ENCODE measurements at places on chromosomes 12 and 14. TPM values are rescaled to one million over a fixed set of nuclear protein-coding genes. Genes with fewer than 3 reads are reported as not detected.

Gene GUCY2C
- polyA plus RNA-seq = 0.14 TPM

Gene C12orf50
- 0.18 TPM for polyA plus RNA-seq

DNA sequence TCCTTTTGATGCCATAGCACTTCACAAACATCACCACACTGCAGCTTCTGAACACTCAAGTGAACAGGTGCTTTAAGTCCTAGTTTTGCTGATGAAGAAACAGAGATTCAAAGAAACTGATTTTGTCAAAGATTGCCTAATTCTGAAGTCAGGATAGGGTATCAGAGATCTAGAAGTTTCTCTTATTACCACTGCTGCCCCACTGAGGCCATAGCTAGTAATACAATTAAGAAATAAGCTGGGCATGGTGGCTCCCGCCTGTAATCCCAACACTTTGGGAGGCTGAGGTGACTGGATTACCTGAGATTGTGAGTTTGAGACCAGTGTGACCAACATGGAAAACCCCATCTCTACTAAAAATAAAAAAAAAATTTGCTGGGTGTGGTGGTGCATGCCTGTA is 458.3 kb upstream of the SEL1L start:
- no peak for DNase-seq

- DNase-seq = no peak
Measured at GRCh38 chr12:87439990-87440827, 589.0 kb downstream of the C12orf50 start.

- DNase-seq = no peak
Measured at GRCh38 chr12:133057446-133057845, 20.1 kb downstream of the ZNF84 start.

GRCh38 chr14:75342762-75343599 is 64.4 kb downstream of the FOS start:
- DNase-seq = no peak

DNA sequence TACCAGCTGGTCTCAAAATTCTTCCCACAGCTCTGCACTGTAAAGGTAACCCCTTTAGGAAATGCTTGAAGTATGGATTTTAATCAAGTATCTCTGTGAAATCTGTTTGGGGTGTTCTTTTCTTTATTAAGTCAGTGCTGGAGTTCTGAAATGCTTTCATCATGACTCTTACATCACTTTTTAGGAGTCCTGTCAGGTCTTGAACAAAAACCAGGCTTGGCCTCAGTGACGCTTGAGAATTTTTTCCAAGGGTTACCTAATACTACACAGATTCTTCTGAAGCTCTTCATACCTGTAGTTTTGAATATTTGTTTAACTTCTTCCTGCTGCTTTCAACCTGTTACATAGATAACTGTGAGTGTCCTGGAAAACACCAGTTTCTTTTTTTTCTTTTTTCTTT is 47.0 kb upstream of the KCNH3 start:
- DNase-seq = no peak

DNA sequence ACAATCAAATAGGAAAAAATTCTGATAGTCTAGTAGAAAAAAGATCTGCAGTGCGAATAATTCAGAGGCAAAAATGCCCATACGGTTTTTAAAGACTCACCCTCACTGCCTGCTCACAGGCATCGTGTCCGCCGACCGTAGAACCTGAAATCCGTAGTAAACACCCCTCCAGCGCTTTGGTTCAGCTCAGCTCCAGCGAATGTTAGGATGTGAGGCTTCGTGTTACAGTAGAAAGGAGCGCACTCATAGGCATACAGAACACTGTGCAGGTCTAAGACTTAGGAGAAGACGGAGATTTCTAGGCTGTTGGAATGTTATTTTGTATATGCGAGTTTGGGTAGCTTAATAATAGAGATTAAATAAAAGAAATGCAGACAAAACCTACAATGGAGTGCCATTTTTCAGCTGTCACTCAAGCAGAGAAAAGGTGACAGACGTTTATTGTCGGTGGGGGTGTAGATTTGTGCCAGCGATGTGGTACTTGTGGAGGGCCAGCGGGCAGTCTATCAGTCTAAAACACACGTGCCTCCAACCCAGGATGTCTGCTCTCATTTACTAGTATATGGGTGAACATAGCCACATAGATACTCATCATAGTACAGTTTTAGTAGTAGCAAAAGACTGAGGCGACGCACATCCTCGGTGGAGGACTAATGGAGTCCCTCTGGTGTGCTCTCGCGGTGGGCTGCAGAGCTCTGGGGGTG is 25.7 kb downstream of the SFSWAP start:
- DNase-seq = no peak

- DNase-seq = no peak
Measured at GRCh38 chr14:75531660-75532317, 9.5 kb downstream of the BATF start.

DNA sequence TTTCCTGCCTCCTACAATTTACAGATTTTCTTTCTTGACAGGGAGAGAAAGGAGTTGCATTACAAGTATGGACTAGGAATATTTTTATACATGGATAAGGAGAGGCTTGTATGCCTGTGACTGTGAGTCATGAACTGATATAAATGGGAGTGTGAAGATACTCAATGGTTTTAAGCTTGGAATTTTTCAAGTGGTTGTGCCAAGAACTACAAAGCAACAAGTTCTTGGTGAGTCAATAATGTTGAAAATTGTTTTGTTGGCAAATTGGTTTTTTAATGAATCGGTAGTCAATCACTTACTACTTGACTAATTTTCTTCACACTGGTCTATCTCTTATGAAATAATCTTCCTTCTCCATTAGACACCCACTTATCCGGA is 58.9 kb upstream of the HMGA2 start:
- no peak for DNase-seq

DNA sequence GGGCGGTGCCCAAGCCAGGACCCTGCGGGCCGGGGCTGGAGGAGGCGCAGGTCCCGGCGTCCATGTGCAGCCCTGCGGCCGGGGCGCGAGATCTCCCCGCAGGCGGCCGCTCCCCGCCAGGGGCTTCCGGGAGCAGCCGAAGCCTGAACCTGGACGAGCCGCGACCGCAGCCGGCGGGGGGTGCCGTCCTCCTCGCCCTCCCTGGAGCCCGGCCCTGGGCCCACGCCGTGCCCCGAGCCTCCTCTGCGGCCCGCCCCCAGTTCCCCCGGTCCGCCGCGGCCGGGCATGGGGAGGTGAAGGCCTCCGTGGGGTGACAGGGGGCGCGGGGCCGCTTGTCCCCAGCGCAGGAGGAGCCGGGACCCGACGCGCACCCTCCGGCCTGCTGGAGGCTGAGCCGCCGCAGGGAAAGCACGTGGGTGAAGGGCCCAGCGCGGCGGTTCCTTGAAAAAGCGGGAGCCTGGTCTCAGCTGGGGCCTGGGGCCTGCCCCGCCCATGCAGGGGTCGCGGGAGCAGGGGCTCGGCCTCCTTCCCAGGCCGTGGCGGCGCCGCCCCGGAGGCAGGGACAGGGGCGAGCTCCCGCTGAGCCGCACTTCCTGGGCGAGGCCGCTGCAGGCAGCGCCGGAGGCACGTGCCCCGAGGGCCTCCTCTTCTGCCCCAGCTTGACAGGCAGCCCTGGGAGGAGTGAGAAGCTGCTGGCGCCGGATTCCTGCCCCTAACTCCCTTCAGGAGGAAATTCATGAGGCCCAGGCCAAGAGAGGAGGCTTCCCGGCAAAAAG is 55.6 kb upstream of the PPP2R5C start:
- DNase-seq = peak; percentile 71

DNA sequence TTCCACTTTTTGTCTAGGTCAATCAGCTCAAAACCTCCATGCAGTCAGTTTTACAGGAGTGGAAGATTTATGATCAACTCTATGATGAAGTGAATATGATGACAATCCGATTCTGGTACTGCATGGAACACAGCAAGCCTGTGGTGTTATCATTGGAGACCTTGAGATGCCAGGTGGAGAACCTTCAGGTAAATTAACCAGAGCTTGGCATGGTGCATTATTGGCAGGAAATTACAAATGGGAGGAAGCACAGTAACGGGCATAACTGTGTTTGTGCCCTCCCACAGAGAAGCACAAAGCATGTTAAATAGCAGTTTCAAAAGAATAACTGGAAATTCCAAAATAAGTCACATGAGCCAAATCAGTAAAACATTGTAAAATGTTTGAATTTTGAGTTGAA is 135.6 kb downstream of the ESR2 start:
- DNase-seq = no peak

- DNase-seq = no peak
Measured at GRCh38 chr14:105220699-105221597, 27.4 kb upstream of the BTBD6 start.

Data from thymus (tissue), 14 donors.